ENCODE measurements at places on chromosomes 4 and X.

- no peak for DNase-seq
These were observed 791.3 kb downstream of the RAB28 start for GRCh38 chr4:12692815-12693214.

DNA sequence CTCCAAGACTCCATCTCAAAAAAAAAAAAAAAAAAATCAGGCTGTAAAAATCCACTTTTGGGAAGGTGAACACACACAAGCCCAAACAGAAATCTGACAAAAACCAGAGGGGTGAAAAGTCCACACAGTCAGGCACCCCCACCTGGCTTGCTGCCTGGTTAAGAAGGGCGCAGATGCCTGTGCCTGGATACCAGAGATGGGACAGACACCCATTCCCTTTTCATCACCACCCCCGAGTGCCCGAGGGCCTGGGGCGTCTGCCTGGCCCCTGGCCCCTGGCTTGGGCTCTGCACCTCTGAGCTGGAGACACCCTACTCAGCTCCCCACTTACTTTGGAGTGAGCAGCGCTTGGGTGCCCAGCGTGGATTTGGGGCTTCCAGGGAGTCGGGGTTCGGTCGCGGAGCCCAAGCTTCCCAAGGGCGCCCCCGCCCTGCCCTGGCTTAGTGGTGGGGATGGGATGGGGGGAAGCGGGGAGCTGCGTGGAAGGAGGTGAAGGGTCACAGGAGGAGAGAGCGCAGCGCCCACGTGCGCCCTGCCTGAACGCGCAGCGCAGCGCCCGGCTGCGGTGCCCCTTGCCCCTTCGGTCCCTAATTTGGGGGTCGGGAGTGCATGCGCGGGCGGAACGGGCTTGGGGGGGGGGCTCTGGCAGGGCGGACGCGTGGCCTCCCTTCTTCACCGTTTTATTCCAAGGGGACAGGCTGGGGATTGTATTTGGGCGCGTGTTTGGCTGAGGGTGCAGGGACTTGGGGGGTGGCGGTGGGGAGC lies 11.3 kb downstream of the SHOX start:
- DNase-seq: no peak

DNA sequence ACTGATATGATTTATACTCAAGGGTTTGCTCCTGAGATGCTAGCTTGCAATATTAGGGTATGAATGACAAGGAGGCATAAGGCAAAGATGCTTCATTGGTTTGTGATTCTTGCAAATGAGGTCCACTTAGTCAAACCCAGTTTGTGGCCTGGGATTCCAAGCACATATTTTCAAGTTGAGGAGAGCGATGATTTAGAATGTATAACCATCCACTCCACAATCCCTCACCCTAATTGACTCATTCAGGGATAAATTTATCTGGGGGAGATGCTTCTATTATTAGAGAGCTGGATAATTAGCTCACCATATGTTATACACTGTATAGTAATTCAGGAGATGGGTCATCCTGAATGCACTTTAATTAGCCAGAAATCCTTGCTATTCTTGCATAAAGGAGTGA lies 118.3 kb upstream of the PUDP start:
- no peak for DNase-seq

- DNase-seq: no peak
These were observed 3.8 kb downstream of the TMEM165 start for GRCh38 chr4:55399581-55399980.

- DNase-seq: no peak
These were observed 1554.7 kb upstream of the TENM3 start for GRCh38 chr4:180688480-180688879.

DNA sequence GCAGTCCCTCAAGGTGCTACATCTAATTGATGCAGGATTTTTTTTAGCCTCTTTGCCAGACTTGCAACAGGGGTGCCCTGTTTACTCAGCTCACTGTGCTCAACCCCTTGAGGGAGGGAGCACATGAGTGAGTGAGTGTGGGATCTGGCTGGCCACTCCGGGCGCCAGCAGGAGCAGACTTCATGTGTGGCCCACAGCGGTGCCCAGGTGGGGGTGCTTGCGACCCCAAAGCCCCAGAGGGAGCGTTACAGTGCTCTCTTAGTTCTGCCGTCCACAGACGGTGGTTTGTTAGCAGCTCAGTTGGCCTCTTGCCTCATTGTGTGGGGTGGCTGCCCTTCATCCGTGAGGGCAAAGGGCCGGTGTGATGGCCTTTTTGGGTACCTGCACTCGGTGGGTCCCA lies 81.6 kb upstream of the MYOZ2 start:
- DNase-seq: no peak
